ENCODE measurements at places on chromosomes 16 and 17.

GRCh38 chr17:66711881-66712321 lies 123.0 kb upstream of the CACNG5 start:
- DNase-seq = no peak

DNA sequence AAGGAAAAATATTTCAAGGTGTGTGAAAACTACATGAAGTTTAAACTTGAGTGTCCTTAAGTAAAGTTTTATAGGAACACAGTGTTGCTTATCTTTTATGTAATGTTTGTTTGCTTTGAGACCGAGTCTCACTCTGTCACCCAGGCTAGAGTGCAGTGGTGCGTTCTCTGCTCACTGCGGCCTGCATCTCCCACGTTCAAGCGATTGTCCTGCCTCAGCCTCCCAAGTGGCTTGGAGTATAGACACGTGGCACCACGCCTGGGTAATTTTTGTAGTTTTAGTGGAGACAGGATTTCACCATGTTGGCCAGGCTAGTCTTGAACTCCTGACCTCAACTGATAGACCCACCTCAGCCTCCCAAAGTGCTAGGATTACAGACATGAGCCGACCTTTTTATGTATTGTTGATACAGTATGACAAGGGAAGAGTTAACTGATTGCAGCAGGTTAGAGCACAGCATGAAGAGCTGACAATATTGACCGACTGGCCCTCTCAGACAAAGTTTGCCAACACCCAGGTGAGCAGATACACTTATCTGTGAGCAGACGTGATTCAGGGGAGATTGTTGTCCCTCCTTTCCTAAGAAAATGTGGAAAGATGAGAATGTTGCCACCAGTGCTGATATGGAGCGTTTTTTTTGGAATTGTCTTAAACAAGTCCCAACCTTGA lies 373.7 kb downstream of the WWOX start:
- no peak for DNase-seq

DNA sequence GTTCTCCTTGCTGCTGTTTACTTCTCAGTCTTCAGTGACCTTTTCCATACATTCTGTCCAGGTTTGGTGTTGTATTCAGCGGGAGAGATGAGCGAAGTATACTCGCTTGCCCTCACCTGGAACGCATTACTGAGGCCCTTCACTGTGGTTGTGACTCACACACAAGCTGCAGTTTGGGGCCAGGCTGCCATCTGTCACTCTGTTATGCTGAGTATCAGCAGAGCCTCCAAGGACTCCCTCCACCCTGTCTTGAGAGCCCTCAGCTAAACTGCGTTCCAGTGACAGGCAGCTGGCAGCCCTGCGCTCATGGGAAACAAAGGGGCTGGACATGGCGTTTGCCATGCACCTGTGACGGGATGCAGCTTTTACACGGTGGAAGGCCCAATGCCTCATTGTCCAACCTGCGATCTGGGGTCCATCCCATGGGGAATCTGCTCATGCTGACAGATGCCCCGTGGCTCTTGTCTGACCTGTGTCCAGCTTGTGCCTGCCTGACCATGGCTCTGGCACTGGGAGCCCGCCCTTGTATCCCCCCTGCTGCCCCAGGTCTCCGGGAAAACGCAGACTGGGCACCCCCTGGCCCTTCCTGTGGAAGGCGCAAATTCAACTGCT lies 6.5 kb upstream of the ZNF778 start:
- DNase-seq = no peak

DNA sequence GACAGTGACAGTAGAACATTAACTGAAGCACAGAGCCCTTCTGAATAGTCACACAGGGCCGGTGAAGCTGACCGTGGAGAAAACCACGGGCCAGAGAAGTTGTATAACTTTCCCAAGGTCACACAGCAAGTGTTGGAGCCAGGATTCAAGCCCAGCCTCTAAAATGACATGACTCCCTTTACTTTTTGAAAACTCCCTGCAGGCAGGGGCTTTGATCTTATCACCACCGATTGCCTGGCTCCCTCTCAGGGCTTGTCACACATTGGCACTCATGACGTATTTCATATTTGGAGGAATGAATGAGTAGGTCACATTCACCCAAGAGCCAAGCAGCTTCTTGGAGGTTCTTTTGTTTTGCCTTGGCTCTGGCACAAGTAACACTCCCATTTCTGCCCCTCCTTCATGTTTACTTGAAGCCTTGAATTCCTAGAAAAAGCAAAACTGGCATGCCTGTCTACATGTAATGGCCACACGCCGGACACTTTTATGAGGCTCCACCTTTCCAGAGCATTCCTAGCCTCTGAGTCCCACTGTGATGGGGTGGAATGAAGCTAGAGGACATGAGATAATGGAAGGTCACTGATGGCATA lies 13.3 kb upstream of the RBBP6 start:
- no peak for DNase-seq

GRCh38 chr17:2897605-2898004 lies 101.4 kb downstream of the RAP1GAP2 start:
- DNase-seq = no peak

DNA sequence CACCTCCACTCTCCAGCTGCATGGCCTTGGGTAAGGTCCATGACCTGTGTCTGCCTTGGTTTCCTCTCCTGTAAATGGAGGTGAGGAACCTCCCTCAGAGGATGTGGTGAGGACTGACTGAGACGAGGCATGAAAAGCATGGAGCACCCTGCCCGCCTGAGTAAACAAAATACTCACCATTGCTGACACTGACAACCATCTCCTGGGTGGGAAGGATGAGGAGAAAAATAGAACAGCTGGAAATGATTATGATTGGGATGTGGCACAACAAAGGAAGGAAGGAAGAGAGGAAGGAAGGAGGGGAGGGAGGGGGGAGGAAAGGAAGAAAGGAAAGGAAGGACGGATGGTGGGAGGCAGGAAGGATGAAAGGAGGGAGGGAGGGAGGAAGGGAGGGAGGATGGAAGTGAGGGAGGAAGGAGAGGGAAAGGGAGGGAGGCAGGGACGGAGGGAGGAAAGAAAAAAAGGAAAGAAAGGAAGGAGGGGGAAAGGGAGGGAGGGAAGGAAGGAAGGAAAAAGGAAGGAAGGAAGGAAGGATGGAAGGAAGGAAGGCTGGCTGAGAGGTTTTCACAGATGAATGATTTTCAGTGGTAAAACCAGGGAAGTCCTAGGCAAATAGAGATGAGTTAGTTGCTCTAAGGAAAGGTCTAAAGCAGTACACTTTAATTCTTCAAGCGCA lies 276.5 kb upstream of the XYLT1 start:
- no peak for DNase-seq

DNA sequence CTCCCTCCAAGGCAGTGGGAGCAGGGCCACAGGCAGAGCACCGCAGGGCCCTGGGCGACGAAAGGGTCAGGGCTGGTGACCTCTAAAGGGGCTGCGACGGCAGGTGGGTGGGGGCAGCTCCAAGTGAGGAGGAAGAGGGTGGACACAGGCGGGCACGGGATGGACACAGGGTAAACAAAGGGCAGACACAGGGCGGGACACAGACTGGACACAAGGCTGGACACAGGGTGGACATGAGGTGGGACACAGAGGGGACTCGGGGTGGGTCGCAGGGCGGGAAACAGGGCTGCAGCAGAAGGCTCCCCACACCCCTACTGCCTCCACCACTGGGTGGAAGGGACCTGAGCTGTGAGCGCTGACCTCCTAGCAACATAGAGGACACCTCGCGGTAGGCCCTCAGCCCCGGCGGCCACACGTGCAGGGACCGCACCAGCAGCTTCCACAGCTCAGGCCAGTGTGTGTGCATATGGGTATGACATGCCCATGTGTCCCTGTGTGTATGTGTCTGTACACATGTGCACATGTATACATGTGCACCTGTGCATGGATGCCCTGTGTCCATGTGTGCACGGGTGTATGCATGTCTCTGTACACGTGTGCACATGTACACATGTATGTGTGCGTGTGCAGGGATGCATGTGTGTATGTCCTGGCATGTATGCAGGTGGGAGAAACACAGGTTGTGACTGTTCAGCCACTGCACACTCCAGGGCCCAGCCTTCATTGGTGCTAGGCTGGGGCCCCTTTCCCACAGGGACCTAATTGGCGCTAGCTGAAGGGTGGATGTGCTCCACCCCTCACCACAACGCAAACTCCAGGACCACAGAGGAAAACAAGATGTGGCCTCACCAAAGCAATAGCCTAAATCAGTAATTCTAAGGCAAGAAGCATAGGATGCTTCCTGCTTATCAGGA lies 7.6 kb downstream of the LMF1 start:
- DNase-seq = no peak

- peak; percentile 22 for DNase-seq
Observed at GRCh38 chr16:70252355-70252988, 732 bp upstream of the EXOSC6 start.

- DNase-seq = no peak
Observed at GRCh38 chr17:57607553-57608120, 137.5 kb downstream of the CCDC182 start.
